ENCODE measurements at places on chromosomes 2 and 18.

- DNase-seq: no peak
Measured at GRCh38 chr2:232504438-232504837, 15.8 kb upstream of the PRSS56 start.

DNA sequence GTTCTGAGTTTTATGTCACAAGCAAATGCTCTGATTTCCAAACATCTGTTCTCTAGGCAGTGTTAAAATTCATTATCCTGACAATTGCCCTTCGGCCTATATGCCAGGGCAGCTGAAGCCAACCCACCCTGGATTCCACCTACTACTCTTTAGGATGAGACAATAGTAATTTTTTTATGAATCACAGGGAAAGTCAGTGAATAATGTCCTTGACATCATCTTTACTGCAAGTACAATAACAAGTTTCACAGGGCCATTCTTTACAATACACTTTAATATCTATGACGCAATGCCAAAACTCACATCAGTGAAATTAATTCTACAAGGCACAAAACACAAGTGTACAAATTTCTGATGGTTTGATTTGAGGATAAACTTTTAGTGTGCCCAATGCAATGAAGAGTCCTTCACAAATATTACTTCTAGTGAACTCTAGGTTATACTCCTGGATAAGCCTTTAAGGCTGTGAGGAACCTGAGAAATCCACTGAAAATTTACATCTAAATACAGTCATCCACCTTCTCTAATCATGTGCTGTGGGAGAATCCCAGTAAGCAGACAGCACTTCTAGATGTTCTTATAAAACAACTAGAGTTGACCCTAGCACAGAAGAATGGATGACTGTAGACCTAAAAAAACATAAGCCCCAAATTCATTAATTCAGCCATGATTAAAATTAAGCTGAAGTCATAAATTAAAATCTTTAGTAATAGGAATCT lies 77.3 kb upstream of the CTLA4 start:
- DNase-seq: no peak

DNA sequence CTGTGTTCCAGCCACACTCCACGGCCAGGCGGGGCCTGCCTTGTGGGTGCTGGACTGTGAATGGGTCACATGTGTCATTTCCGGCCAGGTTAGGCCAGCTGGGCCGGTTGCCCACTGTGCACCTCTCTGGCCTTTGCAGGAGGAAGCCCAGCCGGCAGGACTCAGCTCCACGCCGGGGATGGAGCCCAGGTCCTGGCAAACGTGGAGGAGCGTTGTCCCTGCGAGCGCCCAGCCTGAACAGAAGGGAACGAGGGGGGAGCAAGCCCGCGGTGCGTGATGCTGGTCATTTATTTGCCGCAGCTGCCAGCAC lies 152.9 kb downstream of the PXDN start:
- no peak for DNase-seq

GRCh38 chr18:68262690-68263294 lies 452.1 kb downstream of the TMX3 start:
- no peak for DNase-seq

DNA sequence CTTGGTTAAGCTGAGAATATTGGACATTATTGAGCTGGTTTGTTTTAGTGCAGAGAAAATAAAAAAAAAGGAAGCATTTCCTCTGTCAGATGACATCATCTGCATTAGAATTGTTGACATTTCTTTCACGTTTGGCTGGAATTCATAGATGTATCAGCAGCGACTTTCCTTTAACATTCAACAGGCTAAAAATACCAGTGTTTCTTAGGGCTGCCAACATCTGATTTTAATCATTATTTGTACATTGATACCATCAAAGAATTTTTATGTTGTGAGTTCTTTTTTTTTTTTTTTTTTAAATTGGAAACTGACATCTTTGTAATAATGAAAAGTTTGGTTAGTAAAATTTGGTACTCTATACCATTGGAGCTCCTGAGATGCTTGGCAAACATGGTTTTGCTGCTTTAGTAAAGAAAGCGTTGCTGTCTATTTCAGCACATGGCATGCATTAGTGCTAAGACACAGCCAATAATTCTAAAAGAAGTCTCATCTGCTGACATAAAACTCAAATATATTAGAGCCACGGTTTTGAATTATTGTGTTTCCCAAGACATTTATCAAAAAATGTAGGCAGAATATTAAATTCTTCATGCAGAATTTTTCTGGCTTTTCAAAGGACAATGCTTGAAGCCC lies 33.6 kb downstream of the GTF2A1L start:
- no peak for DNase-seq

GRCh38 chr2:24435391-24436316 lies 55.4 kb upstream of the NCOA1 start:
- DNase-seq: no peak

GRCh38 chr2:151770995-151771394 lies 36.7 kb upstream of the NEB start:
- DNase-seq: no peak

GRCh38 chr2:43776324-43776723 lies 2.5 kb downstream of the DYNC2LI1 start:
- no peak for DNase-seq

DNA sequence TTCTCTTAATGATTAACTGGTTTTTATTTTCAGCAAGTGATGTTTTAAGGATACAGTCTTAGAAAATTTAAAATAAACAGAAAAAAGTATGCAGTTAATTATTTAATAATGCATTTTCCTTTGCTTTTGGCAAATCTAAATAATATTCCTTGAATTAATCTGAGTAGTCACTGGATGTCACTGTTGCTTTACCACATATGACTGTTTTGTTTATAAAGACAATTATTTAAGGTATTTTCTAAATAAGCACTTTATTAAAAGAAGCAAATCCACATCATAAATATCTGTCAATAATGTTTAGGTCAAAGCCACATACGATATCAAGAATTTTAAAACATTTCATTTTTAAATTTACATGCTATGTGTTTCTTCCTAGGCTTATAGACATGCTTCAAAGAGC lies 40.6 kb upstream of the TFPI start:
- no peak for DNase-seq

DNA sequence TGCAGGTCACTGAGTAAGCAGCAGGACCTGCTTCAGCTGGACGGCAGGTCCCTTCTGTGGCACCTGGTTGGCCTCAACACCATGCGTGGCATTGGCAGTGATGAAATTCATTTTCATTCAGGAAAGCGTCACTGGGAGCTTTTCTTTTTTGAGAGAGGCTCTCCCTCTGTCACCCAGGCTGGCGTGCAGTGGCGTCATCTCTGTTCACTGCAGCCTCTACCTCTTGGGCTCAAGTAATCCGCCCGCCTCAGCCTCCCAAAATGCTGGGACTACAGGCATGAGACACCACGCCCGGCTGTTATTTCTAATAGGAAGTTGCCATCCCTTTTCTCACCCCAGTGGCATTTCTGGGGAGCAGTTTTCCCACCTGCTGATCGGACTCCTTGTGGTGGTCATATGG lies 39.3 kb downstream of the NCK2 start:
- no peak for DNase-seq

DNA sequence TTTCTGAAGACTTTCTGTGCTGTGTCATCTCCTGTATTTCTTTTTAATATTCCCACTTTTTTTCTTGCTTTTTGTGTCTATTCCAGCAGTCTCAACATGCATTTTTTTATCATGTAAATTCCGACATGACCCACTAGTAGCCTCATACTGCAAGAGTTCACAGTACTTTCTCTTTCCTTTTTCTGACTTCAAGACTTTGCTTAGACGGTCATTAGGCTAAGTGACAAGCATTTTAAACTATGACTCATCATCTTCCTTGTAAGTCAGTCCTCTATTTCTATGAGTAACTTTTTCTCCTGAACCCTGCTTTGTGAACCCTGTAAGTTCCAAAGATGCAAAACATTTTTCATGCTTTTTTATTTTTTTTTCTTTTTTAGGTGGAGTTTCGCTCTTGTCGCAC lies 381.2 kb downstream of the TXNL1 start:
- no peak for DNase-seq

GRCh38 chr2:7986431-7986830 lies 695.4 kb upstream of the ID2 start:
- no peak for DNase-seq

DNA sequence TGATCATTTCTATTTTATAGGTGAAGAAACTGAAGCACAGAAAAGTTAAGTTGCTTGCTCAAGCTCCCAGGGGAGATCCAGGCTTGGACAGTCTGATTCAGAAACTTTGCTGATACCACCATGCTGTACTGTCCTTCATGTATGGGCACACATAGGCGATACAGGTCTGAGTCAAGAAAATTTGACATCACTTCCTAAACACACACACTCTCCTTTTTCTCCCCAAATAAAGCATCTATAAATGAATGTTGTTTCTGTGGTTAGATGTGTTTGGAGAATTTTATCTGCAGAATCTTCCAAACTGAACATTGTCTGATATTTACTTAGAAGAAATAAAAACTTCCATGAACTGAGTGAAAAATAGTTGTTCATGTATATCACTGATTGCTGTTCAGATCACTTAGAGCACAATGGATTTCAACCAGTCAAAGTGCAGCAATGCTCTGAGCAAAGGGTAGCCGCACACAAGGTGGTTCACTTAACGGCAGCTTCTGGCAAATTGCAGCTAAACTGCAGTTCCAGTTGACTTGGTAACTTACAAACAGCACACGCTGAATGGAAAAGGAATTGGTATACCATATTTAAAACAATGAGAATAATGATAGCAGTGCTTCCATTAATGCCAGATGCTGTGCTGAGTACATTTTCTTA lies 10.0 kb upstream of the AGFG1 start:
- no peak for DNase-seq

GRCh38 chr2:215900843-215901242 lies 112.5 kb downstream of the MREG start:
- no peak for DNase-seq

DNA sequence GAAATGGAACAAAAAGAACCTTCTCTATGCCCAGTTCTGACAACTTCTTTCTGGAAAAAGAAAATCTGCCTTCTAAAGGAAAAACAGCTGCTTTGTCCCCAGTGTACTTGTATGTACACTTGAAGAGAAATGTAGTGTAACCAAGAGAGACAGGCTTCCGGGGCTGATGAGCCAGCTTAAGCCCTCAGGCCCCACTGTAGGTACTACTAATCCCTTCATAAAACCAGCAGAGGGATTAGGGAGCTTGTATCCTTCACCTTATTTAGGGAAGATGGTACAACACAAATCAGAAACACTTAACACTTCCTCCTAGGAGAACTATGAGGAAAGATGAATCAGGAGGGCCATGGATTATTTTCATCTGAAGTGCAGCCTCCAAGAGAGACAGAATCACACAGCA lies 18.8 kb upstream of the SUCLG1 start:
- no peak for DNase-seq

DNA sequence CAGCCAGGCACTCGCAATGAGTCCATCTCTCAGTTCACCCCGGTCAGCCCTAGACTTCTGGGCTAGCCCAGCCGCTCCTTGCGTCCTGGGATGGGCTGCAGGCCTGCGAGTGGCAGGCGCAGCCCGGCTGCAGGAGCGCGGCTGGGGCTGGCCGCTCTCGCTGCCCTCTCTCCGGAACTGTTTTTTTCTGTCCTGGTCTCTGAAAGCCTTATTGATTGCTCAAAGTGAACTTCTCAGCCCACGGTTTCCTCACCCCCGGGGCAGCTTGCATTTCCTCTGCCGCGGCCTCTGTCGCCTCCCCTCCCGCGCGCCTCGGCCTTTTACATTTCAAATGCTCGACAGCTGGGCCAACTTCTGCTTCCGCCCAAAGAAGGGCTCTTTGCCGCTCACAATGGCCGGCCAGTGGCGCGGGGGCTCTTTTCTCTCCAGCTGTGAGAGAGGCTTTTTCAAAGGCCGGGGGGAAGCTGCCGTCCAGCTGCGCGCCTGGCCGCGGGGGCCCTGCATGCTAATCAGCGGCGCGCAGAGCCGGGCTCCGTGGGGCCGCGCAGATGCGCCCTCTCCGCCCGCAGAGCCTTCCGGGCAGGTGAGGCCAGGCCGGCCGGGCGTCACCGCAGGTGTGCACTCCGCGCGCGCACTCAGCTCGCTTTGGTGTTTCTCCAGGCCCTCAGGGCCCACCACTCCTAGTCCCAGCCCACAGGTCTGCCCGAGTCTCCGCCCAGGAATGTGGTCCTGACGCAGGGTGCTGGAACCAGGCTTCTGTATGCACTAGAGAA lies 513.8 kb downstream of the RNF144A start:
- no peak for DNase-seq

- DNase-seq: no peak
Measured at GRCh38 chr2:140473851-140474250, 1657.0 kb downstream of the LRP1B start.

GRCh38 chr2:165287094-165287778 lies 48.0 kb downstream of the SCN2A start:
- no peak for DNase-seq

GRCh38 chr2:102018823-102019445 lies 27.2 kb downstream of the IL1R2 start:
- DNase-seq: no peak

DNA sequence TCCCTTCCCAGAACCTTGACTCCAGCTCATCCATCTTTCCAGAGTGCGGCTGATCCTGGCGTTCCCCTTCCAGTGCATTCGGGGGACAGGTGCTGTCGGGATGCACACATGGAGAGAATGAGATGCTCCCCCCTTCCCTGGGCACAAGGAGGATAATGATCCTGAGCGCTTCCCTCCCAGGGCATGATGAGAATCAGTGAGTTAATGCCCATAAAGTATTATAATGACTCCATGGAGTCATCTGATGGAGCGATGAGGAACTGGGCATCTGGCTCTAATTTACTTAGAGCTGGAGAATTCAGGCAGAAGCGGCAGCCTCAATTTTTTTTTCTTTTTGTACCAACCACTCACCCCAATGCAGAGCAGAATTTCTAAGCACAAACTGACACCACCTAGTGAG lies 79.6 kb upstream of the SKOR2 start:
- no peak for DNase-seq

DNA sequence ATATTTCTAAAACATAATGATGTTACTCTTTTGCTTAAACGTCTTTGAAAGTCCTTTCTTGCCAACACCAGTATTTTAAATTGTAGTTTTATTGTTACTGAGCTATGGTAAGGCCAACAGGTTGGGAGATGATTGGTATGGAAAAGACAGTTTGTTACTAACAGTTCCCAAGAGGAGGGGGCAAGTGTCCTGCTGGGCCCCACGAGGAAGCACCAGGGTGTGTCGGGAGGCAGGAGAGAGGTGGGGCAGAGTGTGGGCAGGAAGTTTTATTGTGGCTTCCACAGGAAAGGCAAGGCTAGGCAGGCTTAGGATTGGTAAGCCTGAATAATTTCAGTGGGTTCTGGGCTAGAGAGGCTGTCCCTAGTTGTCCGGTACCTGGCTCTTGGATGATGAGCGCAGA lies 134.3 kb downstream of the SOCS6 start:
- no peak for DNase-seq

- DNase-seq: no peak
Measured at GRCh38 chr2:234051374-234052070, 1.0 kb downstream of the SPP2 start.

GRCh38 chr2:197556456-197556855 lies 40.6 kb downstream of the MOB4 start:
- DNase-seq: no peak

- no peak for DNase-seq
Measured at GRCh38 chr2:98886066-98886554, 49.9 kb downstream of the CRACDL start.

DNA sequence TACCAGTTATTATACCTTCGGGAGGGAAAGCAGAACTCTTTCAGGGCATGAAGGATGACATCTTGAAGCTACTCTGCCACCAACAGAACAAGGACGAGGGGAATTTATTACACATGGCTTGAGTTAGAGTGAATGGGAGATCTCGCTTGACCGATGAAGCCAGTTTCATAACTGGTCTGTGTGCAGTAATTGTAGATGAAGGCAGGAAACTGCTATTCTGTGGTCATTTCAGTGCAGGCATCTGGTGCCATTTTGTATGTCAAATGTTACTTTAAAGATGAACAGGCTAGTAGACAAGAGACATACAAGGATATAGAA lies 20.5 kb downstream of the GREB1 start:
- no peak for DNase-seq

Data from GM12892 (cell line).